ENCODE measurements at places on chromosomes 12 and 14.
A peak's percentile ranks its signal among the peaks of the same experiment; 100 is the strongest.

GRCh38 chr12:107732365-107732764, 28.6 kb downstream of the PRDM4 start:
- no peak for DNase-seq

- DNase-seq: no peak
These were observed 319.0 kb downstream of the TMTC2 start for GRCh38 chr12:83005534-83006197.

GRCh38 chr12:110577864-110578693, 5.0 kb downstream of the PPTC7 start:
- DNase-seq: no peak

DNA sequence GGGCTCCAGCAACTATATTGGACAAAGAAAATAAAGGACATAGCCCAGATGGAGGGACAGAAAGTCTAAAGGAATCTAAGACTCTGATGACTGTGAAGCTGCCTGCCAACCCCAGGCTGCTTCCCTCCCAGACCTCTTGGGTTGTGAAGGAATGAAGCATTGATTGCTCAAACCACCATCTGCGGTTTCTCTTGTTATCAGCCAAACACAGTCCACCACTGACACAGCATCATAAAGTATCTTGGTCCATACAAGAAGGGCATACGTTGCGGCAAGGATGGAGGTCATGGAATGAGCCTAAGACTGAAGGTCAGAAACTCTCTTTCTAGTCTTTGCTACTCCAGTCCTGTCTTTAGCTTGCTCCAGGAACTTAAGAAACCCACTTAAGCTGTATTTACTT, 58.5 kb upstream of the PLXNC1 start:
- DNase-seq: no peak

GRCh38 chr12:13097491-13098011, 5.9 kb downstream of the GSG1 start:
- no peak for DNase-seq

- no peak for DNase-seq
These were observed 56.5 kb downstream of the DAD1 start for GRCh38 chr14:22532345-22533056.

DNA sequence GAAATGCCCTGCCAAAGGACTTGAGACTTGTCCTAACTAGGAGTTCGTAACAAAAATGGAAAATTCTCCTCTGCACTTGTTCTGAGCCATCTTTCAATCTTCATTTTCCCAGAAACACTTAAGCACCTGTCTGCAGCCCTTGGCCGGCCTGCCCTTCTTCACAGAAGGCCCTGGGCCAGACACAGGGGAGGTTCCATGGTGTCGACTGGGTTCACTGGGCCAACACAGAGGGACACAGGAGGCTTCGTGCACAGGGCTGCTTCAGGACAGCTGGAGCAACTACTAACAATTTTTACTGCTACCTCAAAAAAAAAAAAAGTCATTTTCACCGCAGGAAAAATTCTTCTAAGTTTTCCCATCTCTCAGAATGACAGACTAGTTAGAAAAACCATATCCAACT, 19.6 kb downstream of the NID2 start:
- no peak for DNase-seq

DNA sequence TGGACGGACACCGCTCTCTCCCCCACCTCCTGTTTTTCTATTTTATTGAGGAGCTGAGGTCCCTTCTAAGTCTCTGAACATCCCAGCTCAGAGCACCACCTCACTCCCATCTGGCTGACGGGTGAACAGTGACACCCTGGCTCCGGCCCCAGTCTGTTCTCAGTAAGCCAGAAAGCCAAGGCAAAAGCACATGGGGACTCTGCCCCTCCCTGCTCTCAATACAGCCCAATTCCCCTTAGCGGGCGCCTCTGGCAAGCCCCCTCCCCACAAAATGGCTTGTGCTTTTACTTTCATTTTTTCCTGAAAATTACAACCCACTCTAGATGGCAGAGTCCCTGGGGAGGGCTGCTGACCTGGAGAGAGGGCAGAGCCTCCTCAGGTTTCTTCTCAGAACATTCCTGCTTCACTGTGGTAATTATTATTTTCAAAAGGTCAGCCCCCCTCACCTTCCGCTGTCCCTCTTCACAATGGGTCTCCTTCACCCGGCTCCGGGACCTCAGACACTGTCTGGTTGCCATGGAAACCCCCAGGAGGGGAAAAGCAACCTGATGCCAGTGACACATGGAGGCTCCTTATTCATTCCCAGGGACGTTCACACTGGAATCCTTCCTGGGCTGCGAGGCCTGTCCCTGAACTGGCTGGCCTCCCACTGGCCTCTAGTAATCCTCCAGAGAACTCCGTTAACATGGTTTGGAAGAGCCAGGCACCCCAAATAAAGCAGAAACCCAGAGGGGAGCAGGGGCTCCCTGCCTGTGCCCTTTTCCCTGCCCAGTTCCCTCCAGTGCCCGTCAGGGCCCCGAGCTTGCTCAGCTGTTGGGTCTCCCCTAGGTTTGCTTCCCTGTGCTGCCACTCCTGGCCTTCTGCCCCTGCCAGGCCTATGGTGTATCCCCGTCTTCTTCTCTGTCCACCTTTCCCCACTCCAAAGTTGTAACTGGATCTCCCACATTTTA, 15.9 kb downstream of the COL2A1 start:
- peak; percentile 82 for DNase-seq

DNA sequence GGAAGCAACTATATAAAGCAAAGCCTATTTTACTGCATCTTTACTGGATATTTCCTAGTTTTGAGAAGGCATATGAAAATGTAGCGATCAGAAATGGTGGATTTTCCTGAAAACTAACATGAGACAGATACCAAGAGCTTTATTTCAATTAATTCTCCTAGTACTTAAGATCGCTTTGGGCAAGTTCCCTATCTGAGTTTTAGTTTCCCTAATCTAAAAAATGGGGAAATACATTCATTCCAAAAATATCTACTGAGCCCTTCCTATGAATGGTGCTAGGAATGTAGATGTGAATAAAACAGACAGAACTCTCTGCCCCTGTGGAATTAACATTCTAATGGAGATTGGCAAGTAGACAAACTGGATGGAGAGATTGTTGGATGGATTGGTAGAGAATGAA, 8.4 kb downstream of the CATSPERB start:
- DNase-seq: no peak

DNA sequence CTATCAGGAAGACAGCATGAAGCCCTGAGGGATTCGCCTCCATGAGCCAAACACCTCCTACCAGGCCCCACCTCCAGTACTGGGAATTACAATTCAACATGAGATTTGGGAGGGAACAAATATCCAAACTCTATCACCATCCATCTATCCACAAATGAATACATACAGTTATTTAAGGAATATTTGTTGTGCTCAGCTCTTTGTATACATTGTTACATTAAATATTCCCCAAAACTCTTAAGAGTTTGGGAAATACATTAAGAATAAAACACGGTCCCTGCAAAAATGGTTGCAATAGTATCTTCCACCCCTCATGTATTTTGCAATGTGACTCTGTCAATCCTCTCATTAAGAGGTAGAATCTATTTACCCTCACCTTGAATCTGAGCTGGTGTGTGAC, 109.8 kb upstream of the PLXNC1 start:
- DNase-seq: no peak

DNA sequence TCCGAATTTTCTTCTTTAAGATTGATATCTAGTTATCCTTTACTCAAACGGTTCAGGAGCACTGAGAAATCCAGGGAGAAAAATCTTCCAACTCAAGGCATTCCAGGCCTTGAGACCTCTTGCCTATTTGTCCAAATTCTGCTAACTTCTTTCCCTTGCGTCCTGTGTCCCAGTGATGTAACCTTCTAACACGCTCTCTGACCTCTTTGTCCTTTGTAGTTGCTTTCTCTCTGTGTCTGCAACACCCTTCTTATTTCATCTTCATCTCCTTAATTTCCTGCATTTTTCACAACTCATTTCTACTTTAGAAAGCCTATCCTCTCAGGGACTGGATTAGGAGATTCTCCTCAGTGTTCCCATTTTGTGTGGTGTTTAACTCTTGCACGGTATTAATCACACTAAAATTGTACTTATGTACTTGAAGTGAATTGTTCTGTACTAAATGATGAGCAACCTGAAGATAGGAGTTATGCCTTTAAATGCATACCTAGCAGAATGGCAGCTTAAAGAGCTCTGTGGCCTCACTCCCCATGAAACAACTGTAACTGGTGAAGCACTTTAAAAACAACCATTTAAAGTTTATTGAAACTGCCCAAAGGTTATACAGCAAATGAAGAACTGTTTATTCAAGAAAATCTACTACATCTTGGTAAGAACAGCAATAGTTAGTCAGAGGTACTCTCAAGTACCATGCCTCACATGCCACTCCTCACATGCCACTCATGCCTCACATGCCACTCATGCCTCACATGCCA, 7.4 kb upstream of the SNAPC1 start:
- no peak for DNase-seq

GRCh38 chr12:63877693-63878092, 33.2 kb downstream of the SRGAP1 start:
- no peak for DNase-seq

GRCh38 chr14:90575336-90575735, 178.5 kb downstream of the CALM1 start:
- no peak for DNase-seq

DNA sequence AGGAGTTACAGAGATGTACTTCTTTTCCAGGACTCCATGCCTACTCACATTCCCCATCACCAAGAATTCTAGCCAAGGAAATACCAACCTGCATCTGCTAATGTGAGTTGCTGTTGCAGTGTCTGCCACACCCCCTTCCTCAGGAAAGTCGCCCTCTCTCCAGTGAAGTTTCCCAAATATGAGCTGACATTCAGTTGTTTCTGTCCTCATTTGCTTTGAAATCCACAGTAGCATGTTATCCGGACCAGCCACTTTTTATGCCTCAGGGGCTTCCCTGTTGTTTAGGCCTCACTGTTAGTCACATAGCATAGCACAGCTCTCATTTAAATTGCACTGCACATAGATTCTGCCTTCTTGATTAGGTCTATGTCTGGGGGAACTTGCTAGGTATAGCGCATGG, 212.4 kb downstream of the EGLN3 start:
- DNase-seq: peak; percentile 77

DNA sequence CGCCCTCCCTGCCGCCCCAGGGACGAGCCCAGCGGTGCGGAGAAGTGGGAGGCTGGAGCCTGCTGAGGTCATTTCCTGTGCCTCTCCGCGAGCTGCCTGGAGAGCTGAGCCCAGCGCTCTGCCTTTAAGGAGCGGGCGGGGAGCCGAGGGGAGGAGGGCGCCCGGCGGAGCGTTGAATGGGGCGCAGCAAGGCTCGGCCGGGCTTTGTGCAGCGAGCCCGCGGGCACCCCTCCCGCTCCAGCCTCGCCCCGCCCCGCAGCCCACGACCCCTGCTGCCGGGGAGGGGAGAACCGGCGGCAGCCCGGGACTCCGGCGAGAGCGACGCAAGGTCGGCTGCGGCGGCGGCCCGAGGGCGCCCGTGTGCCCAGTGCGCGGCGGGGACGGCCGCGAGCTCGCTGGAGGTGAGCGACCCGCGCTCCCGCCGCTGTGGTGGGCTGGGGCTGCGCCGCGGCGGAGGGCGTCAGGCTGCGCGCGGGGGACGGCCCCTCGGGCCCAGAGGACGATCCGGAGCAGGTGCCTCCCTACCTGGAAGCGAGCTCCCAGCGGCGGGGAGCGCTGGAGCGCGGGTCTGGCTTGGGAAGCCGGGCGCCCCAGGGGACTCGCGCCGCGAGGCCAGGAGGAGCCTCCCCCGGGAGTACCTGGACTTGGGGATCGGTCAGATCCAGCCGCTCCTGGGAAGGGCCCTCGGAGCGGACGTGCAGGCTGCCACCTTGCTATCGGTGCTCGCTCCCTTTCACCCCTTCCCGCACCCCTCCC, at the start of gene PLEKHH1:
TSS of gene PLEKHH1 (plus strand) at position 293 of the 756 bp plus-strand sequence. CDS start 8,578 bp downstream, outside the sequence.
- DNase-seq: peak; percentile 88

DNA sequence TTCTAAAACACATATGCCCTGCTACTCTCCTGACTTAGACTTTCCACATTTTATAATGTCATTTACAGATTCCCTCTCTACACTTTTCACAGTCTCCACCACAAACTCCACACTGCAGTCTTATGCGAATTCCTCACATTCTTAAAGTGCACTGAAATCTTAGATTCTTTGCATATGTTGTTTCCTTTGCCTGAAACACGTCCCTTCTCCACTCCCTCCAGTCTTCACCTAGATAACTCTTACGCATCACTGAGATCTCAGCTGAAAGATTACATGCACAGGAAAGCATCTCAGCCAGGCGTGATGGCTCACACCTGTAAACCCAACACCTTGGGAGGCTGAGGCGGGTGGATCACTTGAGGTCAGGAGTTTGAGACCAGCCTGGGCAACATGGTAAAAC, 3.8 kb upstream of the ARHGAP9 start:
- DNase-seq: peak; percentile 10

- peak; percentile 44 for DNase-seq
These were observed 9.8 kb downstream of the BCL11B start for GRCh38 chr14:99261912-99262787.

DNA sequence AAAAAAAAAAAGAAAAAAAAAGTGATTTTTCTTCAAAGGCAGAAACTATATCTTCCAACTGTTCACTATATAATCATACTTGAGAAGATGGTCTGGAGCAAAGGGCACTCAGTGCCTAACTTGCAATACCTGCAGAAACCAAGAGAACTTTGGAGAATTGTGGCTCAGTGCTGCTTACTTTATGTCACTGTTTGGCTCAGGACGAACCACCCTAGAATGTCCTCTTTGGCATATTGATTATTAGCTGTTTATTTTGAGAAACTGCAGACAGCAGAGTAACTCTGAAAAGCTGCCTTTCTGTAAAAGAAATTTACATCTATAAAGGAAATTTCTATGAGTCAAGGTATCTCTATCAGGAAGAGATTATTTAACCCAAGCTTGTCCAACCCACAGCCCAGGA, 100.2 kb downstream of the BBS10 start:
- DNase-seq: no peak

- DNase-seq: peak; percentile 32
These were observed 118.3 kb upstream of the SLC38A4 start for GRCh38 chr12:46944088-46944487.

GRCh38 chr14:94342334-94342934, 19.3 kb upstream of the SERPINA6 start:
- peak; percentile 85 for DNase-seq

Measured in eye (tissue), 1 donor.